ENCODE measurements at places on chromosomes 13 and 19.

DNA sequence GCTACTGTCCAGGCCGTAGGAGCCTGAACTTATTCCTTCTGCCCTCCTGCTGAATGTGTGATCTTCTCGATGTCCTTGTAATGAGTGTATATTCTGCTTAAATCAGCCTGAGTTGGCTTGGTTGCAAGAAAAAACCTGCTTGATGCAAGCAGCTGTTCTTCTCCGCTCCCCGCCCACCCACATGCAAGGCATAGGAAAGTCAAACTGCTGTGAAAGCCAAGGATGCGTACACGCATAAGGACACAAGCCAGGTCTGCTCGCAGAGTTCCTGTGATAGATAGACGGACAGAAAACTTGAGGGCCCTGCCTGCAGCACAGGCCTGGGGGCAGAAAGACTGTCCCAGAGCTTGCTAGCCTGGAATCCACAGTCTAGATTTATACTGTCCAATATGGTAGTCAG lies 101.1 kb downstream of the DNAJC15 start:
- no peak for DNase-seq

DNA sequence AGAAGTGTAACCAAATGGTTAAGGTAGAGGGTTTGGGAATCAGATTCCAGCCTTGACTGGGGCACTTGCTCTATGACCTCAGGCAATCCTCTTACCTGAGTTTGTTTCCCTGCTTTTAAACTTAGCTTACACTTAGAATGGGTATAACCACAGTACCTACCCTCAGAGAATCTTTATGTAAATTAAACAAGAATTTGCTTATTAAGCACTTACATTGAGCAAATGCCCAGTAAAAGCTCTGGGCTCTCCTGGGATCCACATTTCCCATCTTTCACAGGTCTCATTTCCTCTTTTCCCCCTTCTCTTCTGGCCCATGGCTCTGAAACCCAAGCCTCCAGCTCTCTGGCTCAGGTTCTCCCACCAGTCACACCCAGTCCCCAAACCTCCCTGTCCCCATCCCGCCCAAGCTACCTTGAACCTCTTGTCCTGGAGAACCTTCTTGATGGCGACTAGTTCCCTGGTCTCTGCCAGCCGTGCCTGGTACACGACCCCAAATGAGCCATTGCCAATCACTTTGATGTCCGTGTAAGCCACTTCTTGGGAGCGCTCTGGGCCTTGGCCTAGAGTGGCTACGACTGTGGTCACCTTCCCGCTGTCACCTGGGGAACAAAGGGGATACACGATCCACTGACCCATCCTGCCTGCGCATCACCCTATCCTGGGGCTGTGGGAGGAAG lies 2.7 kb downstream of the GSK3A start:
- no peak for DNase-seq

GRCh38 chr13:27721681-27722080 lies 70.6 kb upstream of the GSX1 start:
- DNase-seq = no peak

- DNase-seq = no peak
Measured at GRCh38 chr13:51328488-51328887, 11.0 kb upstream of the SERPINE3 start.

Measured in NCI-H446 treated with DMSO at 0.1 percent for 48 hours (cell line).